ENCODE measurements at places on chromosomes 3 and 15. TPM values are rescaled to one million over a fixed set of nuclear protein-coding genes. Genes with fewer than 3 reads are reported as not detected.

- no peak for DNase-seq
Observed at GRCh38 chr15:82951472-82952157, 905 bp downstream of the HOMER2 start.

- no peak for DNase-seq
Observed at GRCh38 chr15:87575896-87576473, 680.6 kb downstream of the NTRK3 start.

DNA sequence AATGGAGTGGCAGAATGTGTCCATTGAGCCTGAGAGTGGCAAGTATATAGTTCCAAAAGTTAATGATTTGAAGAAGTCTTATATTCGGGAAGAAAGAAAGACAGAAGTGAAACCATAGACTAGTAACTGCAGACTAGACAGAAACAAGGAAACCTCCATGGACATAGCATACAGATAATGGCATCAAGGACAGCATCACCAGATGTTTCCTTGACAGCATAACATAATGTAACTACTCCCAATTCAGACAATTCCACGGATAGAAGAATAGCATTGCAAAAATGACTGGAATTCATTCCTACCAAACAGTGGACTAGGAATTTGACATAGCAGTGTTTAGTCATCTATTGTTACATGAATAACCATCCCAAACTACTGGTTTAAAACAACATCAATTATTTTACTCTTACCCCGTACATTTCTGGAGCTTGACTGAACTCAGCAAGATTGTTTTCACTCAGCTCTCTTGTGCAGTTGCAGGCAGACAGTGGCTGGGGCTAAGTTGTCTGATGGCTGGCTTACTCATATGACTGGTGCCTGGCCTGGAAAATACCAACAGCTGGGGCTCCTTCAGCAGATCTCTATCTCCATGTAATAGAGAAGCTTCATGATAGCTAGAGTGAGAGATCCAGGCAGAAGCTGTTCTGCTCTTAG is 109.7 kb upstream of the GADL1 start:
- no peak for DNase-seq

DNA sequence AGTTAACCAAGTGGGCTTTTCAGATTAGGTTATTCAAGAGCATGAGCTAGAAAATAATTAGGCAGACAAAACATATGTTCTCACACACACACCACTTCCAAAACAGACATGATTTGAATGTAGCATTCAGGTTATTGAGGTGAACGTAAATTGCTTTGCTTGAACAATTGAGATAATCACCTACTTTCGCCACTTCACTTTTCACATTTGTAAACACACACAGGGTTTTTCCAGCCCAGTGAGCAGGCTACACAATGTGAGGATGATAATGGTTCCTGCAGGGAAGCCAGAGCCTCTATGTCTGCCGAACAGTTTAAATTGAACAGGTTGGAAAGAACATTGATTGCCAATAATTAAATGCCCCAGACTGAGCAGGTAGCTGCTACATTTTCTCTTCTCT is 560.8 kb downstream of the OCA2 start:
- DNase-seq, result no peak

FAH gene
- total RNA-seq, result 22.4 TPM

OR5K2 gene
- not detected for total RNA-seq

HYAL1 gene
- 11.7 TPM for total RNA-seq
